Breast epithelium (tissue), 4 donors: ENCODE measurements at places on chromosomes 12 and 14.

DNA sequence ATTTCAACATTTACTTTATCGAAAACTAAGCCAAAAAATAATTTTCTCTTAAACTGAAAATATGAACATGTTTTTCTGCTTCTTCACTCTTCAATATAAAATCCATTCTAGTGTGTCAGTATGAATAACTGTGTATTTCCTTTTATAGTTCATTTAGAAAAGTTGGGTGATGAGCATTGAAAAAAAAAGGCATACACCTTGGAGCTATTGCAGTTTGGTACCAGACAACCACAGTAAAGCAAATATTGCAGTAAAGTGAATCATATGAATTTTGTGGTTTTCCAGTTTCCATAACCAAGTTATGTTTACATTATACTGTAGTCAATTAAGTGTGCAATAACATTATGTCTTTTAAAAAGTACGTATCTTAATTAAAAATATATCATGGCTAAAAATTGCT, 195.0 kb upstream of the FOXG1 start:
- no peaks in the 10 kb centered on the region for H3K36me3 ChIP-seq
- no peak for DNase-seq
- no peaks in the 10 kb centered on the region for H3K27me3 ChIP-seq
- no peaks in the 10 kb centered on the region for H3K4me1 ChIP-seq

- no peak overlapping the region for H3K4me3 ChIP-seq
- H3K36me3 ChIP-seq: no peaks in the 10 kb centered on the region
- no peak for DNase-seq
- H3K27ac ChIP-seq: no peak overlapping the region
- H3K4me1 ChIP-seq: no peaks in the 10 kb centered on the region
- no peaks in the 10 kb centered on the region for H3K27me3 ChIP-seq
Observed at GRCh38 chr12:21300632-21301031, 34.1 kb downstream of the SLCO1A2 start.

DNA sequence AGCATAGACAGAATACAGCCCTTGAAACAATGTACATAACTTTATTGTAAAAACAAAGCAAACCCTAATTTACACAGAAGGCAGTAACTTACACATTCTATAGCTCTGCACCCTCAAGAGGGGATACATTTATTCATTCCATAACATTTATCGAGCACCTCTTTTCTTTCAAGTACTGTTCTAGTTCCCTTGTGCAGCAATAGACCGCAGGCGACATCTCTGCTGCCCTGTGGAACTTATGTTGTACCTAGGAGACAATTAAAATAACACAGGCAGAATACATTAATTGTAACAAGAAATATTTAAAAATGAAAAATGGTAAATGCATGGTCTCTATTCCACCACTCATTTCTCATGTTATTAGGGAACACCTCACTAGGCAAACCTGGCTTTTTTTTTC, 1.4 kb upstream of the ARHGDIB start:
- no peak overlapping the region for H3K27ac ChIP-seq
- DNase-seq: no peak
- no peak overlapping the region for H3K4me3 ChIP-seq
- no peaks in the 10 kb centered on the region for H3K27me3 ChIP-seq

DNA sequence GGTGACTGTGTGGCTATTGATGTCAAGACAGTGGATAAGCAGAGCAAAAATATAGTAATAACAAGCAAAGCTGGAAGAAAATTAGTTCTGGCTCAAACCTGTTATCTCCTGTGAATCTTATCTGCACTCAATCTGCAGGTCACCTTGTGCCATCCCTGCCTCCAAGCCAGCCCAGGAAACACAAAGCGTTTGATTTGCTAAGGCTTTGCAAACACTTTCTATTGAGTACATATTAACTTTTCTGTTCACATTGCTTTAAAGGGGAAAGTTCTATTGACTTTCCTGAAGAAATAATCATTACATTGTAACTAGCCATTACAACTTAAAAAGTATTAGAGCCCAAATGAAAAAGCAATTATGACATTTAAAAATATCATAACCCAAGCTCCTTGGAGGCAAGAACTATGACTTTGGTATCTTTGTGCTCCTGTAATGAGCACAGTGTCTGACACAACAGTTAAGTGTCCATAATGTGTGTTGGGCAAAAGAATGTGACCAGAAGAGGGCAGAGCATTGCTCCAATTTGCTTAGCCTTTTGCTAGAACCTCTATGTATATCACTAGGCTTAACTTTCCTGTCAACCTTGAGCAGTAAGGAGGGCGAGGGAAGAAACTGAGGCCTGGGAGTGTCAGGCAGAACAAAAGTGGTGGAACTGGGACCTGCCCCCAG, 24.7 kb downstream of the SERPINA3 start:
- H3K27ac ChIP-seq: no peak overlapping the region
- no peaks in the 10 kb centered on the region for H3K4me1 ChIP-seq
- DNase-seq: no peak
- no peaks in the 10 kb centered on the region for H3K36me3 ChIP-seq
- H3K27me3 ChIP-seq: no peaks in the 10 kb centered on the region

- no peak for DNase-seq
- no peak overlapping the region for H3K27ac ChIP-seq
- H3K36me3 ChIP-seq: no peaks in the 10 kb centered on the region
Observed at GRCh38 chr12:636632-637031, 26.6 kb downstream of the NINJ2 start.

DNA sequence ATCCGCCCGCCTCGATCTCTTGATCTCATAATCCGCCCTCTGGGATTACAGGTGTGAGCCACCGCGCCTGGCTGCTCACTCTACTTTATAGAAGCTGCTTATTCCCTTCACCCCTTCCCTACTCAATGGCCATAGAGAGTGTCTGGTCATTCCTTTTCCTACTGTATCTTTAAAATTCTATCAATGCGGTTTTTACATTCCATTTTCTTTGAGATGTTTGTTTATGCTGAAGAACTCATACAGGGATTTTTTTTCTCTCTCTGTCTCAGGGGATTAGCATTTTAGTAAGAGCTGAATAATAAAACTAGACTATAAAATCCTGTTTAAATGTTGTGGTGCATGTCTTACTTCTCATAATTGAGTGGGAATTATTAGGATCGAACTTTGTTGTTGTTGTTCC, 218.6 kb upstream of the FOXN3 start:
- no peak overlapping the region for H3K27ac ChIP-seq
- no peaks in the 10 kb centered on the region for H3K27me3 ChIP-seq
- H3K36me3 ChIP-seq: no peaks in the 10 kb centered on the region
- H3K4me3 ChIP-seq: no peak overlapping the region
- DNase-seq: no peak

- no peak for DNase-seq
- H3K4me3 ChIP-seq: no peak overlapping the region
- H3K4me1 ChIP-seq: no peaks in the 10 kb centered on the region
- no peaks in the 10 kb centered on the region for H3K27me3 ChIP-seq
- H3K36me3 ChIP-seq: no peaks in the 10 kb centered on the region
Observed at GRCh38 chr12:121494093-121494787, 86.6 kb downstream of the KDM2B start.

GRCh38 chr14:100400115-100400514, 77.0 kb downstream of the SLC25A47 start:
- H3K27me3 ChIP-seq: no peaks in the 10 kb centered on the region
- peak overlapping the region; percentile 25 for H3K27ac ChIP-seq
- no peak for DNase-seq
- no peaks in the 10 kb centered on the region for H3K4me1 ChIP-seq
- no peaks in the 10 kb centered on the region for H3K36me3 ChIP-seq

GRCh38 chr12:47818467-47819137, 1.1 kb downstream of the HDAC7 start:
- H3K36me3 ChIP-seq: no peaks in the 10 kb centered on the region
- H3K27me3 ChIP-seq: no peaks in the 10 kb centered on the region
- H3K4me3 ChIP-seq: peak overlapping the region; percentile 75
- no peak for DNase-seq
- H3K27ac ChIP-seq: peak overlapping the region; percentile 98

DNA sequence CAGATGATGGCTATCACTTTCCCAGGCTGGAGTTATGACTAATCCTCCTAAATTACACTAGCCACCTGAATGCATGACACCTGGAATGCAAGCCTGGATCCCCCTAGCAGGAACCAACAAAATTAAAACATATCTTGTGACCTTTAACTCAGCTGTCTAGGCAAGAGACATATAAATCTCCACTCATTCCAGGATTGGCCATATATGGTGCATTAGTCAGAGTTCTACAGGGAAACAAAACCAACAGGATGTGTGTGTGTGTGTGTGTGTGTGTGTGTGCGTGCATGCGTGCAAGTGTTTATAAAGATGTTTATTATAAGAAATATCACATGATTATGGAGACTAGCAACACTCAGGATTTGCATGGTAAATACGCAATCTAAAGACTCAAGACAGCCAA, 212.8 kb downstream of the KIF21A start:
- H3K36me3 ChIP-seq: no peaks in the 10 kb centered on the region
- H3K27me3 ChIP-seq: no peaks in the 10 kb centered on the region
- no peak overlapping the region for H3K4me3 ChIP-seq
- no peak for DNase-seq
- no peaks in the 10 kb centered on the region for H3K4me1 ChIP-seq

GRCh38 chr12:6792522-6793201, 3.3 kb downstream of the CD4 start:
- H3K4me3 ChIP-seq: peak overlapping the region; percentile 3
- no peaks in the 10 kb centered on the region for H3K36me3 ChIP-seq
- no peaks in the 10 kb centered on the region for H3K4me1 ChIP-seq
- no peak for DNase-seq
- no peak overlapping the region for H3K27ac ChIP-seq

- peak overlapping the region; percentile 48 for H3K4me3 ChIP-seq
- H3K4me1 ChIP-seq: no peaks in the 10 kb centered on the region
- no peak for DNase-seq
- no peaks in the 10 kb centered on the region for H3K27me3 ChIP-seq
Observed at GRCh38 chr12:12338527-12339168, 11.4 kb downstream of the MANSC1 start.

- H3K27me3 ChIP-seq: no peaks in the 10 kb centered on the region
- DNase-seq: no peak
- no peaks in the 10 kb centered on the region for H3K4me1 ChIP-seq
- peak overlapping the region; percentile 2 for H3K27ac ChIP-seq
Observed at GRCh38 chr14:38868399-38869290, 234.4 kb downstream of the SEC23A start.

GRCh38 chr12:52526511-52526951, 6.3 kb upstream of the KRT5 start:
- peaks cover 3% of the 10 kb centered on the region for H3K4me1 ChIP-seq
- DNase-seq: peak; percentile 21
- no peaks in the 10 kb centered on the region for H3K36me3 ChIP-seq
- H3K27me3 ChIP-seq: no peaks in the 10 kb centered on the region
- H3K4me3 ChIP-seq: no peak overlapping the region
- peak overlapping the region; percentile 77 for H3K27ac ChIP-seq

DNA sequence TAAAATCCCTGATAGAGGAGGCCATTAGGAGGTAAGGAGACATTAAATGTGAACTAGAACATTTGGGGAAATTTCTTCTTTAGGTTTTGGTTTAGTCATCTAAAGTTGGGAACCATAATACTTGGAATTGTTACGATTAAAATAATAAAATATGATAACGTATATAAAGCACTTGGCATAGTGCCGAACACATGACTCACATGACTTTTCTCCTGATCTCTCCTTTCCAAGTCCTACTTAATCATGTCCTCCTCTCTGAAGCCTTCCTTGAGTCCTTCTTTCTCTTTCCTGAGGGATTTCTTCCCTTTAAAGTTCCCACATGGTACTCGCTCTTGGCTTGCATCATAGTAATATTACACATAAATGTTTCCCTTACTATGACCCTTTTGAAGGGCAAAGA, 20.0 kb downstream of the BEST3 start:
- no peak overlapping the region for H3K4me3 ChIP-seq
- no peaks in the 10 kb centered on the region for H3K4me1 ChIP-seq
- no peak overlapping the region for H3K27ac ChIP-seq

DNA sequence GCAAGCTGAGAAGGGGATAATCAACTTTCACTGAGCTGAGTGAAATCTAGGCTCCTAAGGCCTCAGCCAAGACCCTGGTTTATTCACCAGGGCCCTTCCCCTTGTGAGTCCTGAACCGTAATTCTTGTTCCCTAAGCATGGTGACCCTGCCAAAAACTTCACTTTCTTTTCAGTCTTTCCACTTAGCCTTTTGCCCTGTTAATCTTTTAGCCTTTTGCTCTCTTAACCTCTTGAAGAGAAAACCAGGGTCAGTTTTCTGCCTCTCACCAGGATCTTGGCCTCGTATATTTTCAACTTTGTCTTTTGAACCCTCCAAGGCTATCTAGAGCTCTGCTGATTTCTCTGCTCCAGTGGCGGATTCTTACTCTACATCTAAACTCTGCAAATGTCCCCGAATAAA, 191.0 kb downstream of the PELI2 start:
- H3K36me3 ChIP-seq: no peaks in the 10 kb centered on the region
- no peak overlapping the region for H3K27ac ChIP-seq
- DNase-seq: no peak
- no peak overlapping the region for H3K4me3 ChIP-seq
- H3K4me1 ChIP-seq: no peaks in the 10 kb centered on the region
- H3K27me3 ChIP-seq: no peaks in the 10 kb centered on the region

DNA sequence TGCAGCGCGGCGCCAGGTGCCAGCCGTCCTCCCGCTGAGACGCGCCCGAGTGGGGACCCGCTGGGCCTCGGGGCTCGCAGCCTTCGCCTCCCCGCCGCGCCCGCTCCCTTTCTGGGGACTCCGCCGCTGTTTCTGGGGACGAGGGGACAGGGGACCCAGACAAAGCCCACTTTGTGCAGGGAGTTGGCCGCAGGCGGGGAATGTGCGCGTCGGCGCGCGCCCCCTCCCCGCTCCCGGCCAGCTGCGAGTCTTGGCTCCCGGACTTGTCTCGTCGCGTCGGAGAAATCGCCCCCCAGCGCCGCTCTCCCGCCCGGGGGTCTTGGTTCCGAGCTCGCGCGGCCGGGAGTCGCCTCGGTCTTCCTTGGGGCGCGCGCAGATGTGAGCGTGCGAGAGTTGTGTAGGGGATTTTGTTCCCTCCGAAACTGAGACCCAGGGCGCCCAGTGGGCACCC, 717 bp downstream of the VASH1 start:
- H3K36me3 ChIP-seq: no peaks in the 10 kb centered on the region
- peak overlapping the region; percentile 82 for H3K4me3 ChIP-seq
- no peaks in the 10 kb centered on the region for H3K27me3 ChIP-seq
- no peaks in the 10 kb centered on the region for H3K4me1 ChIP-seq

DNA sequence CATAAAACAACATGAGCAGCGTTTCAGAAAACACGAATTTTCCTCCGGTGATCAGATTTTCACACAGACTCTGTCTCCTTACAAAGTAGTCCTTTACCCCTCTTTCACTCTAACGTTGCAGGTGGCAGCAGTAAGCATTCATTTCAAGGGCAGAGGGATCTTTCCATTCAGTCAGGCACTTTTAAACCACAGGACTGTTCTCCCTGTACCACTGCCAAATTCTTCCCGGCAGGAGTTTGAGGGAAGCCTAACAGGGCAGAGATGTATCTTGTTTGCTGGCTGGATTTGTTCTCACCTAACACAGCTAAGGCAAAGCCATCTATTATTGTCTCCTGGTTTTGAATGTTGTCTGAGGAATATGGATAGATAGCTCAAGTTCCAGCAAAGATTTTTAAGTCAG, 1187.3 kb upstream of the SEL1L start:
- peak; percentile 17 for DNase-seq
- peak overlapping the region; percentile 24 for H3K27ac ChIP-seq
- no peaks in the 10 kb centered on the region for H3K36me3 ChIP-seq
- no peaks in the 10 kb centered on the region for H3K4me1 ChIP-seq
- no peaks in the 10 kb centered on the region for H3K27me3 ChIP-seq
- H3K4me3 ChIP-seq: no peak overlapping the region

GRCh38 chr12:52395761-52396434, 10.2 kb downstream of the KRT82 start:
- DNase-seq: no peak
- no peaks in the 10 kb centered on the region for H3K36me3 ChIP-seq

GRCh38 chr12:126601184-126602170, 1536.2 kb downstream of the AACS start:
- no peak for DNase-seq
- no peaks in the 10 kb centered on the region for H3K36me3 ChIP-seq
- H3K27ac ChIP-seq: no peak overlapping the region
